Right forelimb (tissue), 1 donor: ENCODE measurements at places on chromosomes 6 and 20.

DNA sequence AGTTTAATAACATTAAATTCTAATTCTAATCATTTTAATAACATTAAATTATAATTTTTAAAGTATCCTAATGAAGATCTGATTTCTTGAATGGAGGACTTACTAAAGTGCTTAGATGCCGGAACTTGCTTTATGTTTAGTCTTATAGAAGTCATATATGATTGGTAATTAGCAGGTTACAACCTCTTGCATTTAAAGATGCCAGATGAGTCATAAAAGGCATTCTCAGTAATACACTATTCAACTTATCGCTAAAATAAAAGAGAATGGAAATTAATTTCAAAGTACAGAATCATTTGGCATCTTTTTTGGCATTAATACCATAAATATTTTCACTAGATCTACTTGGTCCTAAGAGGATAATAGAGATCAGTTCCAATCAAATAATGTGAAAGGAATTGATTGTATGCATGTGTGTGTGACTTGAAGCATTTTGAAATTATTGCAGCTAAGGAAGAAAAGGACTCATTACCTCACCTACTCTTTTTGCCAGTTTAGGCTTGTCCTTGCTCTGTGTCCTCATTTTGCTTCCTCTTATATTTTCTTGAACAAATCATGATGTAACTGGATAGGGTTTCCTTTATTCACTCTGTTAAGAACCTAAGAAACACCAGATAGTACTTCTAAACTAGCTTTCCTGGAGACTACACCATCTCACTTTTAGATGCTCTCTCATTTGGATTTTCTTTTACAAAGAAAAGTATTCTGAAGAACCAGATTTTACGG, 2.7 kb downstream of the COL21A1 start:
- no peak for DNase-seq

DNA sequence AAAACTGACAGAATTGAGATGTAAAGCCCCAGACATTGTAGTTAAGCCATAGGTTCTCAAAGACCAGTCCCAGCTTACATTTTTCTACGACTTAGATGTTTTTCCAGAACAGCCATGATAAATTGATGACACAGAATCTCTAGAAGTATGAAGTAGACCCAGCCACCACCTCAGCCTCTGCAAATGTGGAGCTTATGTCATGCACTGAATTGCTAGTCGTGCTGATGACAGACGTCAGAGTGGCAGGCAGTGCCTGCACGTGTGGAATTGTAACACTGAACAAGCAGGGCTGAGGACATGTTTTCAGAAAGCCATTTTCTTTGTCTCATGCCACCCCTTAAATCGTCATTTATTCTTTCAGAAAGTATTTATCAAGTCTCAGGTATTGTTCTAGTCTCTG, 72.4 kb upstream of the TMEM181 start:
- no peak for DNase-seq

DNA sequence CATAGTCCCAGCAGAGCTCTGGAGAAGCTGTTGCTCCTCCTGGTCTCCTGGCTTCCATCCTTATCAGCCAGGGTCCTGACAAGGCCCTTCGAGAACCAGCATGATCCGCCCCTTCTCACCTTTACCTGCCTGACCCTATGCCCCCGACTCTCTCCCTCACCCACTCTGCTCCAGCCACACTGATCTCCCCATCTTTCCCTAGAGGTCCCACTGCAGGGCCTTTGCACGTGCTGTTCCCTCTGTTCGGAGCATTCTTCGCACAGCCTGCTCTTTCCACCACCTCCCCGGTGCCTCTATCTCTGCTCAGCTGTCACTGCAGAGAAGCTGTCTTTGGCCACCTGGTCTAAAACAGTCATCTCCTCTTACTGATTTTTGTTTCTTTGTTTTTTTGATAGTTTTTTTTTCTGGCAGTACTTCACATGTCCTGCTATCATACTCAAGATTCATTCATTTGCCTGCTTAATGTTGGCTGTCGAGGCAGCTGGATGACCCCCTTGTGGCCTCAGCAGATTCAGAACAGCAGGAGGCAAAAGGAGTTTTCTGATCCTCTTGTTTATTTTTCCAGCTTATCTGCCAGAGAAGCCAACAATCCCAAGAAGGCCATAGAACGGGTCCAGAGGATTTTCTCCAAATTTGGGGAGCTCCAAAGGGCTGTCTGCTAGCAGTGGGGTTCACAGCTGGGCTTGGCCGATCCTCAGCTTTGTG, 1.6 kb upstream of the PTGIS start:
- DNase-seq, result no peak

- no peak for DNase-seq
Observed at GRCh38 chr20:15196547-15197255, 859.3 kb upstream of the FLRT3 start.

- DNase-seq, result no peak
Observed at GRCh38 chr6:148790404-148790803, 43.6 kb downstream of the UST start.

DNA sequence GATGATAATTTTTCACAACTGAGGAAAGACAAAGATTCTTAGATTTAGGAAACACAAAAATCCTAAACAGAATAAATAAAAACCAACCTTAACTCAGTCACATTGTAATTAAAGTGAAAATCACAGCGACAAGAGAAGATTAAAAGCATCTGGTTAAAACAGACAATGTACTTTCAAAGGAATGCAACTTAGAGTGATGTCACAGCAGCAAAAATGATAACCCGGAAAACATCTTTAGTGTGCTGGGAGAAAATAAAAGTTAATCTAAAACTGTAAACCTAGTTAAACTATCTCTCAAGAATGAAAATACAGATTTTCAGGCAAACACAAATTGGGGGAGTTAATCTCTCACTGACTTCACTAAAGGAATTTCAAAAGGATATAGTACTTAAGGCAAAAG, 76.8 kb upstream of the OGFRL1 start:
- no peak for DNase-seq

- DNase-seq, result no peak
Observed at GRCh38 chr6:2909718-2910117, 6.6 kb upstream of the SERPINB9 start.

GRCh38 chr6:74409447-74409846, 713.4 kb downstream of the CD109 start:
- DNase-seq, result no peak

GRCh38 chr6:38264605-38265004, 375.1 kb downstream of the BTBD9 start:
- DNase-seq, result no peak

DNA sequence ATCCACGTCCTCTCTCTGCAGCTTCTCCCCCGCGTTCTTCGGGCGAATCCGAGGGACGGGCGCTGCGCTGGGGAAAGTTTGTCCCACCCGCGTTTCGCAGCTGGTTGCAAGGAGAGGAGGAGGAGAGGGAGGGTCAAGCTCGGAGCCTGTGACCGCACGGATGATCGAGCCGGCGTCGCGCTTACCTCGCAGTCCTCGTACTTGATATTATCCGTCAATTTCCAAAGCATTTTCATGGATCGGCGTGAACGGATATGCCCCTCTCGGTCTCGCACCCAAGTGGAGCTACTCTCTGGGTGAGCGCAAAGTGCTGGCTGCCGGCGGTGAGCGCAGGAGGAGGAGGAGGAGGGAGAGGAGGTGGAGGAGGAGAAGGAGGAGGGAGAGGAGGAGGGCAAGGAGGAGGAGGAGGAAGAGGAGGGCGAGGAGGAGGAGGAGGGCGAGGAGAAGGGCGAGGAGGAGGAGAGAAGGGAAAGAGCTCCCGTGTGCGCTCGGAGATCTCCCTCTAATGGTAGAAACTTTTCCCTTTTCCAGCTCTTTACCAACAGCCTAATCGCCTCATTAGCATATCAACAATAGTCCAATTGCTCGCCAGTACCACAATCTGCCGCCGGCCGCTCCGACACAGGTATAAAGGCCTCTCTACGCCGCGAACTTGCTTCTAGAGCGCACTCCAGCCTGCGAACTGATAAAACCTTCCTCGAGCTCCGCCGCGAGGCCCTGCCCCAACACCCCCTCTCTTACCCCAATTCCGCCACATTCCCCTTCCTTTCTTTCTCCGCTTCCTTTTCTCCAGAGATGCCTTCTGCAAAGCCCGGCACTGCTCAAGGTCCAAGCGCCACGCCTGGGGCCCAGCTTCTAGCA, at the start of gene TFAP2A:
Gene TFAP2A (minus strand): TSS at position 319 of the 861 bp plus-strand sequence. CDS start 83 bp downstream, at position 236.
- DNase-seq, result no peak

DNA sequence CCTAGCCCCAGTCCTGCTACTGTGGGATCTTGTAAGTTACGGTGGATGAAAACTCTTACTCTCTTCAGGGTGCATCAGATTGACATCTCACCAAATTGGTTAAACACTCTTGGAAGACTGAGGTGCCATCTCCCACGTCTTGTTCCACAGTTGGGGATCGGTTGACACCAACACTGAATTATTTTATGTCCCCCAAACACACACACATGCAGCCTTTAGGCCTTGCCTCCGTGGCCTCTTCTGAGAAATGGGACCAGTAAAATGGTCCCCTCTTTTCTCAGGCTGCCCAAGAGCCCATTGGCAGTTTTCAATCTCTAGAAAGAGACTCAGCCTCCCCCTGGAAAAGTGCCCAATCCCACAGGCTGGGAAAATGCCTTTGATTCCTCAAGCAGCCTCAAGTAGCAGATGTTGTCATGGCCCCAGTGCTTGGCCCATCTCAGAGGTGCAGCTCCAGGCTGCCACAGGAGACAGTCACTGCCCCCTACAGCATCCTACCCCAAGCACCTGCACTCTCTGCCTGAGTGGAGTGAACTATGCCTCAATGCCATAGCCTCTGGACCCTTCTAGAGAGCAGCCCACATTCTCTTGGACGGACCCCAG, 163.9 kb downstream of the ANKRD60 start:
- DNase-seq, result no peak

- no peak for DNase-seq
Observed at GRCh38 chr6:158283304-158283980, 28.8 kb upstream of the TULP4 start.

DNA sequence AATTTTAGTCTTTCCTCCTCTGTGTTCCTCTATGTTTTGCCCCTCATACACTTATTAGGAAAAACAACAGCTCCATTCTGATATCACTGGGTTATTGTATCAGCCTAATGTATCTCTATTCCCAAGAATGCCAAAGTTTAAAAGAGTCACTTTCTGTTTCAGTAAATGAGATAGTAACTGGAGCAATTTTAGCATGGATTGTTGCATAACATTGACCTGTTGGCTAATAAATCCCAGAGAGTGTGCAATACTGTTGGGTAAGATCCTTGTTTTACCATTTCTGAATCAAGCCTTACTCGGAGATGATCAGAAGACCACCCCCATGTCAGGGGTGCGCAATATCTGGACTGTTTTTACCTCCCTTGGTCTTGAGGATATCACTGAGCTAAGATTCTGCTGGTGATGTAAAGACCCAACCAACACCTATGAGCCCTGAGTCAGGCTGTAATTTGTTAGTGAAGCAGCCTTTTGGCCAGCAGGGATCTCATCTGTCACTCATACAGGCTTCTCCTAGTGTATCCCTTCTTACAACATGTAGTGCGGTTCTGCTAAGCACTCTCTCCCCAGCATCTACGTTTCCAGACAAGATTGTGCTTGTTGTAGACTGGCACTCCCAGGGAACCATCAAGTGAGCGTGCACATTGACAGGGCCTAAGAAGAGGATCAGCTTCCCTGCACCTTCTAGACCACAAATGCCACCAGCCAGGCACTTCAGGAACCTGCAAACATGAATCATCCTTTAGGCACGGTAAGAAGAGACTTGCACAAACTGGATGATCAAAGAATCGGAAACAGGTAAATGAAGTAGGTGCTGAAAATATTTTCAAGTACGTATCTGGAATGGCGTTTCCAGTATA, 11.5 kb upstream of the IPCEF1 start:
- no peak for DNase-seq

DNA sequence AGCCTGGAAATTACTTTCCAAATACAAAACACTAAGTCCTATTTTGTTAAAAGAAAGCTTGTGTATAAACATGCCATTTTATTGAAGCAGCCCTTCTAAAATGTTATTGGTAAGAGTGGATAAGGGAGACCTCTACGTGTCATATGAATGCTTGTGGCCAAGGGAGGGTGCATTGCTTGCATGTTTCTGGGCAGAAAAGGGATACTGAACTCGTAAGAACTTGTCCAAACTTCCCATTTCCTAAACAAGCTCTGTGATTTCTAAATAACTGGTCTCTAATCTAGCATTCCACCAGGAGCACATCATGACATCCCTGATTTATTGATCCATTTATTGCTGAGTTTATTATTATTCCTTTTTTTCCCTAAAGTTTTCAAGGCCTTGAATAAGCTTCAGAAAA, 474.1 kb downstream of the CD109 start:
- DNase-seq, result no peak

- no peak for DNase-seq
Observed at GRCh38 chr6:126118058-126118755, 131.9 kb downstream of the TRMT11 start.

DNA sequence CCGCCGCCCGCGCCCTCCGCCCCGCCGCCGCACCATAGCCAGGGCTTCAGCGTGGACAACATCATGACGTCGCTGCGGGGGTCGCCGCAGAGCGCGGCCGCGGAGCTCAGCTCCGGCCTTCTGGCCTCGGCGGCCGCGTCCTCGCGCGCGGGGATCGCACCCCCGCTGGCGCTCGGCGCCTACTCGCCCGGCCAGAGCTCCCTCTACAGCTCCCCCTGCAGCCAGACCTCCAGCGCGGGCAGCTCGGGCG, 1.5 kb downstream of the FOXC1 start:
- no peak for DNase-seq

DNA sequence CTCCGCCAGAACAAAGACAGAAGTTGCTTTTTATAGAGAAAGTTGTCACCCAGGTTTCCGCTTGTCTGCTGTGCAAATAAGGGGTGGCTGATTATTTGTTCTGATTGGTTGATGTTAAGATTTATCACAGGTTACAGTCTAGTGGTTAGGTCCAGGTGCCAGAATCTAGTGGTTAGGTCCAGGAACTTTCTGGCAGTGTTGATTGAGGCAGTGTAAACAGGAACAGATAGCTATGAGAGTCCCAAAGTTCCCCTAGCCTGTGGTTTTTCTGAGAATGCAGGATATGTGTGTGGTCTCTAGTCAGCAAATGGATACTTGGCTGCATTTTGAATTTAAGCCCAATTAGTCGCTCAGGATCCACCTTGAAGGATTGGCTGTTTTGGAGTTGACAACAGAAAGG, 148.0 kb downstream of the TMEM200A start:
- DNase-seq, result peak; percentile 44

DNA sequence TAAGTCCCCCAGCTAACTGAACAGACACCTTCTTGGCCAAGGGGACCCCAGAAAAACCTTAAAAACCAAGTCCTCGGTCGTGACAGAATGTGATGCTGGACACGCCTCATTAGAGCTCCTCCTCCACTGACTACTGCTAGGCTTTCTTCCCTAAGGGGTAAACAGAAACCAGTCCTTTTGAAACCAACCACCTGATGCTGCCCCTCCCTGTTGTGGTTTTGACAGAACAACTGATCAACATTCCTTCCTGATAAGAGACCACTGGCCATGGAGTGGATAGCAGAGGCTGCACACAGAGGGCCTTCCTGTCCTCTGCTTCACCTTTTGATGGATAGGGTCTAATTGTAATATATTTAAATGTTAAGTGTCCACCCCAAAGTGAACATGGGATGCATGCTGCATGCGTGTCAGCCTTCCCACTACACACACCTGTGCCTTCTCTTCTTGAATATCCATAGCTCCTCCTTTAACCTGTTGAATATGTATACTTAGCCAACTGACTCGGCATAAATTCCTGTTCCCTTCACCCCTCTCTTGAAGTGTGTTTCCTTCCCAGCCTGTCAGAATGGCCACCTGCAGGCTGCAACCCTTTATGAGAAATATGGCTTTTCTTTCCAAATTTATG, 27.9 kb upstream of the SLC2A12 start:
- no peak for DNase-seq

- DNase-seq, result no peak
Observed at GRCh38 chr6:108557494-108558371, 3.0 kb upstream of the FOXO3 start.
